ENCODE measurements at places on chromosomes 5 and 9.

DNA sequence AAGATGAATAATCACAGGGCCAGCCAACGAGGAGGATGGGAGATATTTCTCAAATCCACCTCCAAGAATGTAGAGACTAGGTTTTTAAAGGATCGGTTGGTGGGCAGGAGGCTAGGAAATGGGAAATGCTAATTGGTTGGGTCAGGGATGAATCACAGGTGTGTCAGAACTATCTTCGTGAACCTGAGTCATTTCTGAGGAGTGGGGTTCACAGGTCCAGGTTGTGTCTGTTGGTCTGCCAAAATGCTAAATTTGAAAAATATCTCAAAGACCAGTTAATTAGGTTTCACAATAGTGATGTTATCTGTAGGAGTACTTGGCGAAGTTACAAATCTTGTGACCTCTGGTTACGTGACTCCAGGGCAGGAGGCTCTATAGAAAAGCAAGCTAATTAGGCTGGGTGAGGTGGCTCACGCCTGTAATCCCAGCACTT lies 2.6 kb upstream of the PLAA start:
- DNase-seq = peak; percentile 23

DNA sequence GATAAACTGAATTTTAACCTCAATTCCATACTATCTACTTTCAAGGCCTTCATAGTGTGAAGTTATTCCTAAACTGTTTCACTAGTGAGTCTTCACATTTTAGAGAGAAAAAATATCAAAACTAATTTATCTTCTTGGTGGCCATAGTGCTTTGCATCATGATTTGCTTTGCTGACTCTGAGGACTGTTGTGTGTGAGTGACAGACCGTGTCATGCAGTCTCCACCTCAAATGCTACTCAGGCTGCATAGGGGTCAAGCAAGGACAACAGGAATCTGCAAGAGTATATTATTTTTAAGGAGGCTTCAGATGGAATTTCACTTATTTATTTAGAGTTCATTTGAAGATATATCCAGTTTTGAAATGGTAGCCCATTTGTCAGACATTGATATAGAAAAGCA lies 34.5 kb downstream of the MACIR start:
- DNase-seq = no peak

GRCh38 chr9:92634712-92635605 lies 35.0 kb downstream of the IPPK start:
- peak; percentile 37 for DNase-seq

GRCh38 chr5:107149243-107150005 lies 521.3 kb downstream of the EFNA5 start:
- no peak for DNase-seq

DNA sequence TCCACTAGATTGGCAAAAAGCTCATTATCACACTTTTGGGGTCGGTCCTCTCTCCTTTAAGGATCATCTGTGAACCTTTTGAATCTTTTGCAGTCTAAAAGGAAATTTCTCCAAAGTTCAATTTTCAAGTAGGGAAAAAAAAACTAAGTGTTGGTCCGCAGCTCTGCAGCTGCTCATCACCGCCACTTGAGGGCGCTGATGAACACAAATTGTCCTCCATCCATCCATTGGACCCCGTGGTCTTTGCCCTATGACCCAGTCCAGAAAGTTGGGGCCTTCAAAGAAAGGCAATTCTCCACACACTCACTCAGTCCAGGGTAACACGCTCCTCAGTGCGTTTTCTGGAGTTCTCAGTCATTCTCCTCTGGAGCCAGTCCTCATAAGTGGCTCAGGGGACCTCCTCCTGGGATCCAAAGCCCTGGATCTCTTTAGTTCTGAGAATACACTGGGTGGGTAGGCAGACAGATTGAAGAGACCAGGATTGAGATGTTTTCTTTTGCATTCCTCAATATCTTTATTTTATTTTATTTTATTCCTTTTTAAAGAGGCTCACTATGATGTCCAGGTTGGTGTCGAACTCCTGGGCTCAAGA lies 63.6 kb upstream of the SLC28A3 start:
- no peak for DNase-seq

- DNase-seq = peak; percentile 12
These were observed 458.4 kb downstream of the KDM4C start for GRCh38 chr9:7216004-7216841.

DNA sequence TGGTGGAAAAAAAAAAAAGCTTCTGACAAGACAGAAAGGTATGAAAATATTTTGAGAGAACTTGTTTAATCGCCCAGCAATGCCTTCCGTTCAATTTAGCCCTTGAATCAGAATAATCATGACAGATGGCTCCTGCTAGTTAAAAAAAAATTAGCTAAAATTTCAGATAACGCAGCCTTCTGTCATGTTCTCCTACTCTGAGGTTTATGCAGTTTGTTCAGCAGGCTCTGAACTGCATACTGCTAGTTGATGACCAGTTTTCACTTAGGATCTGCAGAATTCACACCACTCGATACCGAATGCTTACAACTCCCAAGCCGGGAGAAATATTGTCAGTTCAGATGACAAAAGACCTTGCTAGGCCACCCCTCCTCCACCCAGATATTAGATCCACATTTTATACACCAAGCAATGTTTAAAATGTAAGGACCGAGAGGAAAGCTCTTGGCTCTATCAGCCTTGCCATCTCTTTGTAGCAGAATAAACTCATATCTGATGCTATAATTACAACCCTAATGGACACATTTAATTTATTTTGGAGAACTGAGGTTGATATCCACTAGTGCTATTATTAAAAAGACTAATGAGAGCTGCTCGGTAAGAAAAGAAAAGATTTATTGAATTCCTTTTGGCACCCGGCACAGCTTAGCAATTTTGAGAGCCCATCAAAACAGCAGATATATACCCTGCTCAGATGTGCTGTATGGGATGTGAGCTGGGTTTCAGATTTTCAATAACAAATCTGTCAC lies 322.8 kb downstream of the GLIS3 start:
- no peak for DNase-seq

- DNase-seq = no peak
These were observed 52.7 kb upstream of the ARL15 start for GRCh38 chr5:54362992-54363625.
